ENCODE measurements at places on chromosomes 4 and X.

GRCh38 chrX:110428144-110428543, 69.5 kb downstream of the RTL9 start:
- DNase-seq, result no peak

DNA sequence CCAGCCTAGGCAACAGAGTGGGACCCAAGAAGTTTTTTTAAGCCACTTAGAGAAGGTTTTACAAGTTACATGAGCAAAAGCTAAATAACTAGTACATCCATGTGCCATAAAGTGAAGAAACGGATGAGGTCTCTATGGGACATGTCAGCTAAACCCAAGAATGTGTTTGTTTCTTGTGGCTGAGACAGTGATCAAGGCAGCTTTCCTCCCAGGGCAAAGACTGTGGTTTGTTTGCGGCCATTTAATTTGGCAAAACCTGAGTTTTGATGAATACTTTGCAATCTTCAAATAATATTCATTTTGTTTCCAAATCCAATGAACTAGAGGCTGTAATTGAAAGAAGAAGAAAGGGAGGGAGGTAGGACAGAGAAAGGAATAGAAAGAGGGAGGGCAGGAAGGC, 44.9 kb upstream of the SLC2A9 start:
- DNase-seq, result no peak

DNA sequence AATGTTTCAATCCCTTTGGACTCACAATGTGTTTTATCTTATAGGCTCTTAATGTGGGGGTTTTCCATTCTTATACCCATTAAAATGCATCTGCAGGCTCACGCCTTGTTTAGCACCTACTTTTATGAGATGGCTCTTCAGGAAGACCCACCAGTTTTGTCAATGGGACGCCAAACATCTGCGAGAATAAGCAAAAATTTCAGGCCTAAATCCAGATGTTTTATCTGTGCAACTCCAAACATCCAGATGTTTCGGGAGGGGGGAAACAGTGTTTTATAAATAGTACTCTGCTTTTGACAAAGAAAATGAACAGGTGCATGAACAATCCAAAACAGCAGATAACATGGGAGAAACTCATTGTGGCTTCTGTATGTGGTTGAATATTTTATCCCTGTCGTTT, 342.8 kb downstream of the DHX15 start:
- no peak for DNase-seq

GRCh38 chrX:132272826-132273225, 53.6 kb upstream of the RAP2C start:
- DNase-seq, result no peak

DNA sequence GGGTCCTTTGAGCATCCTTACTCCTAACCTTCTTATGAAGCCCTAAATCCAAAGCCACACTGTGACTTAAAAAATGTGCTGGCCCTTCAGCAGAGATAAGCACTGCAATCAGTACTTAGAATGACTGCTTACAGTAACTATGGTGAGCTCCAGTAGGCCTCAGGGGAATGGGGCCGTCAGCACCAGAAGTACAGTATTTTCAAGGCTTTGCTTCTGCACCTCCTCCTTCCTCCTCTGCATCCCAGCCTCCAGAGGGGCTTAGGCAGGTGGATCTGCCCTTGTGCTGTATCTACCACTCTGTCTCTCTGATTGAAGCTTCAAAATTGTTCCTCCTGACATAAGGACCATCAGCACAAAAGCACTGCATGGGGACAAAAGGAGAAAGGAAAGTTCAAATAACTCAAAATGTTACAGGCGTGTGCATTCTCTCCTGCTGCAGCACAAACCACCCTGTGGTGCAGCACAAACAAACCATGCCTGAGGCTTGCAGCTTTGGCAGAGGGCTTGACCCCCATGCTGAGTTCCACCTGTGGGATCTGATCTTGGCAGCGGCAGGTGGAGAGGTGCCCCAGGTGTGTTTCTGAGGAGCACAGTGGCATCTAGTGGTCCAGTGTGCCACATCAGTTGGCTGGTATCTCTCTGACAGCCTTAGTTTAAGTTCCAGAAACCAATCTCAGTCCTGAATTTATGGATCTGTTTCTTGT, 164.7 kb downstream of the SOWAHB start:
- no peak for DNase-seq

DNA sequence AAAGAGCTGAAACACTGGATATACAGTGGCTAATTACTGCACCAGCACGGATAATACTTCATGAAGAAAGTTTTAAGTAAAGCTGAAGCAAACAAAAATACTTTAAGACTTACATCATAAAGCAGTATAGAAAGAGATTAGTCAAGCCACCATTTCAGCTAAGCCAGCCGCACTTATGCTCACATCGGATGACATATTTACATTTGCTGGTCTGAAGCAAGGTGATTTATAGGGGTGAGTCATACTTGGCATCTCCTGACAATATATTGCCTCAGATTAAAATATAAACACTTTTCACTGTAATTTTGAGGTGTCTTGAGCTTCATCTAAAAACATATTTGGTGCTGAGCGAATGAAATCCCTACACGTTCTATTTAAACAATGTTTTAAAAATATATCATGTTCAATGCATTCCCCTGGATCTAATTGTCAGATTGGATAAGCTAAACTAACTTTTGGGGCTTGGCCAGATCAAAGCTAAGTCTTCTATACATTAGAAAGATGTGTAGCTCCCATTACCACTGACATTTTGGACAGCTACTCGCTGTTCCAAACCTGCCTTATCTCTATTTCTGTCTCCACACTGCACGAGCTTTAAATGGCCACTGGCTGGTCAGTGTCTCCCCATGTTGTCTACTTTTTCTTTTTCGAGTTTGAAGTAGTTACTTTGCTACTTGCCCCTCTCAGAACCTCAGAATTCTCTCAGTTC, 103.2 kb downstream of the VCX2 start:
- DNase-seq, result no peak

GRCh38 chr4:5128569-5128968, 77.3 kb downstream of the STK32B start:
- no peak for DNase-seq

GRCh38 chr4:128386761-128387599, 99.4 kb upstream of the PGRMC2 start:
- peak; percentile 92 for DNase-seq

- DNase-seq, result no peak
Measured at GRCh38 chr4:164485136-164485535, 268.8 kb upstream of the SMIM31 start.

- DNase-seq, result no peak
Measured at GRCh38 chr4:175106301-175106700, 188.1 kb downstream of the ADAM29 start.

DNA sequence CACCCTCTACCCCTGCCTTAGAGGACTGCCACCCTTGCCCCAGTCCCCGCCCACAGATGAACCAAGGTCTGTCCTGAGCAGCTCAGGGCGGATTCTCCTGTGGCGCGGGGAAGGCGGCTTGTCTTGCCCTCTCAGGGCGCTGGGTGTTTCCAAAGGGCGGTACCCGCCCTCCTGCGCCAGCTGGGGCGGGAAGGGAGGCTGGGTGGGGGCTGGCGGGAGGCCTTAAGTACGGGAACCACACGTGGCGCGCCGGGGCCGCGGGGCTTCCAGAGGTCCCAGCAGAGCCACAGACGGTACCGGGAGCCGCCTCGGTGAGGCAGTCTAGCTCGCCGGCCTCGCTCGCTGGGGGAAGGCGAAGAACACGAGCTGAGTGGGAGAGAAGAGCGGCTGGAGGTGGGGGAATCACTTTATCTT, 361.1 kb downstream of the MID1IP1 start:
- no peak for DNase-seq

GRCh38 chr4:141328560-141329173, 108.0 kb downstream of the ZNF330 start:
- DNase-seq, result no peak

- DNase-seq, result no peak
Measured at GRCh38 chrX:121869876-121870477, 822.6 kb downstream of the GLUD2 start.

- DNase-seq, result no peak
Measured at GRCh38 chrX:70433848-70434351, 10.7 kb upstream of the DLG3 start.

GRCh38 chr4:101230801-101231426, 116.4 kb downstream of the PPP3CA start:
- DNase-seq, result peak; percentile 7

- no peak for DNase-seq
Measured at GRCh38 chr4:119525005-119525749, 103.4 kb downstream of the PDE5A start.

DNA sequence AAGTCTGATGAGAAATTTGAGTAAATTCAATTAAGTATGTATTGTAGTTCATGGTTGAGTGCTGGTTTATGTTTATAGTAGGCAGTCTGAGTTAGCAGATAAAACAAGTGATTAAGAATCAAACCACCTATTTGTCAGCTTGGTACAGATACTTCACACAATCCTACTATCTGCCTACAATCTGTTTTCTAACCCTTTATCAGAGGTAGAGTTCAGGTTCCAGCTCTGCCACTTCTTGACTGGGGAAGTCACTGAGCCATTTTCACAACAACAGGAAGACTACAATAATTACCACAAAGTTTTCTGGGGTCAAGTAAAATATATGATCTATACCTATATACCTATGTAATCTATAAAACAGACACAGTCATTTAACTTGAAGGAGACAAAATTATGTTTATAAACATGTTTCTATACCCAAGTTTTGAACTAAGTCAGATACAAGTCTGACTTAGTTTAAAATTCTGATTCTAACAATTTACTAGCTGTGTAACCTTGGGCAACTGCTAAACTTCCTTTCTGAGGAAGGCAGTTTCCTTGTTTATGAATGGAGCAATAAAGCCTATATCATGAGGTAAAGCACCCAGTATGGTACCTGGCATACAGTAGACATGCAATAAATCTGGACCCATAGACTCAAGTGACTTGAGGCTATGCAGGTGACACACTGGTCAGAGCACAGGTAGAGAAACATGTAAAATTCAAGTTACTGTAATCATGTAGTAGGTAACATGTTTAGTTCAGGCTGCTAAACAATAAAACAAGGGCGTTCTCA, 37.2 kb upstream of the BDH2 start:
- DNase-seq, result no peak

DNA sequence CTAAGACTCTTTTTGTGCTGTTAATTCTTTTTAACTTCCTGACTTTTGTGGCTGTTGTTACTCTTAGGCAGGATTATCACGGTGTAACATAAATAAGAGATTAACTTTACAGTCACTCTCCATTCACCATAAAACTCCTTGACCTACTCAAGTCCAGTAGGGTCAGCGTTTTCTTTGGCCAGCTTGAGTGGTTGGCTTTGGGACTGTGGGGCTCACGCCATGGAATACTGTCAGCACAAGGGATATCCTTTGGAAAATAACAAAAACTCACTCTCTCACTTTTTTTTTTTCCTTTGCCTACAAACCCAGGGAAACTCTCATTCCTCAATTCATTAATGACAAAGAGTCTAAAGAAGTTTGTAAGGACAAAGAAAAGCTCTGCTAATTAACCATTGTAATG, 89.4 kb upstream of the TLL1 start:
- no peak for DNase-seq

- DNase-seq, result no peak
Measured at GRCh38 chr4:128061566-128062536, 739 bp downstream of the LARP1B start.

DNA sequence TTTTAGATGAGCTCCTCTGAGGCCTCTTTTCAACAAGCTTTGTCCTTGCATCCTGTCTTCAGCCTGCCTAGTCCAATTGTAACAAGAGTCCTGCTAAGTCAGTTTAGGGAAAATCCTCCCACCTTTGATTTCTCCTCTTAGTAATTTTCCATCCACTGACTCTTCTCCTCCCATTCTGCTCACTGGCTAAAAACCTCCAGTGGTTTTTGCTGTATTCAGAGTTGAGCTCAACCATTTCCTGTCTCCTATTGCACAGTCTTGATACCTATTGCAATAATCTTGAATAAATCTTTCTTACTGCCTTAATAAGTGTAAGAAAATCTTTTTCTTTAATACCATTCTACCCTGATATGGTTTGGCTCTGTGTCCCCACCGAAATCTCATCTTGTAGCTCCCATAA, 117.8 kb upstream of the ENPP6 start:
- no peak for DNase-seq

DNA sequence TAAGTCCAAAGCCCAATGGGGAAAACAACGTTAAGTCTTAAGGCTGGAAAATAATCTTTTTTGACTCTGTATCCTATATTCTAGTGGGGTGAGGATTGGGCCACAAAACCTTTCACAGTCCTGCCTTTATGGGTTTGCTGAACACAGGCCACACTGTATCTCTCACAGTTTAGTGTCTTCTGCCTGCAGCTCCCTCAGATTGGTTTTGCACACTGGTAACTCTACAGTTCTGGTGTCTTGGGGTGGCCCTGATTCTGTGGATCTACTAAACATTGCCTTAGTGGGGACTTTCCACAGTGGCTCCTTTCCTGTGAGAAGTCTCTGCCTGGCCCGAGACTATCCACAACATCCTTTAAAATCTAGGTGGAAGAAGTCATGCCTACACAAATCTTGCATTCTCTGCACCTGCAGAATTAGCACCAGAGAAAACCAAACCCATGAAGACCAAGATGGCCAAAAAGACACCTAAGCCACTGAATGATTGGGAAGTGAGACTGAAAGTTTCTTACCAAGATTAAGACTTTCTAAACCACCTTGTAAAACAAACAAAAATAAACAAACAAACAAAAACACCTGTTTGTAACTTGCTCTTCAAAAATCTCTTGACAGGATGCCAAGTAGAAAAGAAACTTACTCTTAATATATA, 150.4 kb upstream of the PCDH10 start:
- DNase-seq, result no peak

- no peak for DNase-seq
Measured at GRCh38 chr4:4268776-4269175, 20.8 kb upstream of the TMEM128 start.

DNA sequence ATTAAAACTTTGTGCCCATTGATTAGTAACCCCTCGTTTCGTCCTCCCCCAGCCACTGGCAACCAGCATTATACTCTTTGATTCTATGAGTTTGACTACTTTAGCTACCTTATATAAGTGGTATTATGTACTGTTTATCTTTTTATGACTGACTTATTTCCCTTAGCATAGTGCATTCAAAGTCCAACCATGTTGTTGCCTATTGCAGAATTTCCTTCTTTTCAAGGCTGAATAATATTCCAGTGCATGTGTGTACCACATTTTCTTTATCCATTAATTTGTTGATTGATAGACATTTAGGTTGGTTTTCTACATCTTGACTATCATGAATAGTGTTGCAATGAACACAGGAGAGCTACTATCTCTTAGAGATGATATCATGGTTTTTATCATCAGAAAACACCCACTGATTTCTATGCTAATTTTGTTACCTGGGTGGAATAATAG, 3.2 kb downstream of the ALB start:
- DNase-seq, result no peak

DNA sequence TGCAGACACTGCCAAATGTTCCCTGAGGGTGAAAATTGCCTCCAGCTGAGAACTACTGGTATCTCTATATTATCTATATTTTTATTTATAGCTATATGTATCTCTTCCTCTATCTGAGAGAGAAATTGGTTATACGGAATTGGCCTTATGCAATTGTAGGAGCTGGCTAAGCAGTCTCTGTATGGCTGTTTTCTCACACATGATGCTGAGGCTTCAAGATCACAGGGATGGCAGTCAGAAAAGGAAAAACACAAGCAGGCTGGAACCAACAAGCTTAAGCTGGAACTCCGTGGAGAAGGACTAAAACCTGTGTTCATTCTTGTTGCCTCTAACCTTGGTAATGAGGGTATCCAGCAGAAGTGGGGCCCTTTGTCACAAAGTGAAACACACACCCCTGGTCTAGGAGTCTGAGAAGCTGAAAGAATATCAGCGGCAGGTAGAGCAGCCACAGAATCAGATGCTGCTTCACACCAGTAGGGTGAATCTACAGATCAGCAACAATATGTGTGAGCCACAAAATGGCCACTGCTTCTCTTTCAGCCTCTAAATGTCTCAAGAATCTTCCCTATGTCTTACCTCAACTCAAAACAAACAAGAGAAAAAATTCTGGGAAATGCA, 166.5 kb upstream of the PPP1R2C start:
- DNase-seq, result no peak

Data from AG09309 (cell line).